ENCODE measurements at places on chromosomes 5 and 9.

- no peak for DNase-seq
These were observed 140.0 kb upstream of the CDKN2B start for GRCh38 chr9:22148876-22149637.

- no peak for DNase-seq
These were observed 56.1 kb downstream of the MEF2C start for GRCh38 chr5:88826646-88827585.

- DNase-seq: no peak
These were observed 344.6 kb upstream of the SGCD start for GRCh38 chr5:155982354-155982753.

GRCh38 chr9:130167927-130168326, 4.3 kb upstream of the NCS1 start:
- DNase-seq: no peak

DNA sequence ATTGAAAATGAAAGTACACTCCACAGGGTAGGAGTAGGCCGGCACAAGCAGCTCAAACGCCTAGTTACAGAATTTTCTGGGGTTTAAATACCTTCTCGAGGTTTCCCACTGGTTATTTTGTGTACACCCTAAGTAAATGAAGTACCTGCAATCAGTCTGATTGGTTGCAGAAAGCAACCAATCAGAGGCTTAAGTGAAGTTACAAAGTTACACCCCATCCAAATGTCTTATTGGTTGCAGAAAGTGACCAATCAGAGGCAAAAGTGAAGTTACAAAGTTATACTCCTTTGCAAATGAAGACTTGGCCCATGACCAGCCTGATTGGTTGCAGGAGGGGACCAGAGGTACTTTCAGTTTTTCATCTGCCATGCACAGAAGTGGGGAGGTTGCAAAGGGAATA, 33.2 kb upstream of the ERAP2 start:
- DNase-seq: no peak

DNA sequence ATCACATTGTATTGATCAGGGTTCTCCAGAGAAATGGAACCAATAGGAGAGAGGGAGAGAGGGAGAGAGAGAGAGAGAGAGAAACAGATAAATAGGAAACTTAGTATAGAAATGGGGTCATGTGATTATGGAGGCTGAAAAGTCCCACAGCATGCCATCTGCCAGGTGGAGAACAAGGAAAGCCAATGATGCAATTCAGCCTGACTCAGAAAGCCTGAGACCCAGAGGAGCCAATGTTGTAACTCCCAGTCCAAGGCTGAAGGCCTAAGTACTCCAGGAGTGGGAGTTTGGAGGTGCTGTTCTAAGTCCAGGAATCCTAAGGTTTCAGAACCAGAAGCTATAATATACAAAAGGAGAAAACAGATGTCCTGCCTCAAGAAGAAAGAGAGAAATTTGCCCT, 48.4 kb upstream of the ISOC1 start:
- no peak for DNase-seq

Data from activated T-cell treated with anti-CD3 and anti-CD28 coated beads, Interleukin-2, amount 50 U/mL, for 1 hour (primary cell).